ENCODE measurements at places on chromosomes 6 and 20.

DNA sequence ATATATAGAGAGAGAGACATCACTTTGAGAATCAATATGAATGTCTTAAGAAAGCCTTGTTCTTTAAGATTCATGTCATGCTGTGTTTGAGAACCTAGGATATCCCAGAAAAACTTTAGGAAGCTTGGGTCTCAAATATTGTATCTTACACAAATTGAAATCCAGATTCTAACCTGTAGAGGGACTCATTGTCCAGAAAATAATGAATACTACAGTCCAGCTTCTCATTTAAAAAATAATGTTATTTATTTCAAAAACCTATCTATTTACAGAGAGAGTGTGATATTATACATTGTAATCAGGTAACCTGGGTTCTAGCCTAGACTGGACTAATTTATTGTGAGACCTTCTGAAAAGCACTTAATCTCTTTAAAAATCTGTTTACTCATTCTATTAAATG is 4.2 kb downstream of the RFX6 start:
- H3K36me3 ChIP-seq, result no peaks in the 10 kb centered on the region
- H3K4me3 ChIP-seq, result no peak overlapping the region
- H3K4me1 ChIP-seq, result peaks cover 5% of the 10 kb centered on the region
- no peak overlapping the region for H3K27ac ChIP-seq
- no peak for DNase-seq

DNA sequence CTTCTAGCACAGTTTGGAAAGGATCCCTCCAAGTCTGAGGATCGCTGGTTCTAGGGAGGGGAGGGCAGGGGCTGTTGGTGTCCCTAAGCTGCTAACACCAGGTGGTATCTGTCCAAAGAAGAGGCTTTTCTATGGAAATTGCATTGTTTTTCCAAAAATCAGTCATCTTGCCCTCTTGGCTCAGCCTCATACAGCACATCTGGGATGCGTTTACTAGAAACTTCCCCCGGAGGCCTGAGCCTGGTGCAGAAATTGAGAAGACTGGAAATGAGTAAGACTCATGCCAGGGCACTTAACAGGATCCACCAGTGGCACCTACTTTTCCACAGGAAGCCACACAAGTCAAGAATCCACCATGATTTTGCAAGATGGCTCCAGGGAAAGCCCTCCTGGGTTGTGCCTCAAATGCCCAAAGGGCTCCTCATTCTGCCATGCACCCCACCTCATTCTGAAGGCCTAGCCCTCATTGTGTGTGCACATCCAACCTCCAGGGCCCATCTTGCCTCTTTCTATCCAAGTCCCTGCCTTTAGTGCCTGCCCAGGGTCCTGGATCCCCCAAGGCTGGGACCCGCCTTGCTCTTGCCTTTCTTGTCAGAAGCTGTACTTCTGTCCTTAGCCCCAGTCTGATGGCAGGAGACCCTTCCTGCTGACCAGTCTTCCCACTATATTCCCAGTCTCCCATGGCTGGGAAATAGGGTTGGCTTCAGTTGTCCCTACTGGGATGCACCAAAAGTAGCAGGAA is 97.6 kb downstream of the MRPL14 start:
- DNase-seq, result no peak
- H3K27me3 ChIP-seq, result peaks cover 24% of the 10 kb centered on the region
- H3K36me3 ChIP-seq, result no peaks in the 10 kb centered on the region
- no peak overlapping the region for H3K4me3 ChIP-seq

DNA sequence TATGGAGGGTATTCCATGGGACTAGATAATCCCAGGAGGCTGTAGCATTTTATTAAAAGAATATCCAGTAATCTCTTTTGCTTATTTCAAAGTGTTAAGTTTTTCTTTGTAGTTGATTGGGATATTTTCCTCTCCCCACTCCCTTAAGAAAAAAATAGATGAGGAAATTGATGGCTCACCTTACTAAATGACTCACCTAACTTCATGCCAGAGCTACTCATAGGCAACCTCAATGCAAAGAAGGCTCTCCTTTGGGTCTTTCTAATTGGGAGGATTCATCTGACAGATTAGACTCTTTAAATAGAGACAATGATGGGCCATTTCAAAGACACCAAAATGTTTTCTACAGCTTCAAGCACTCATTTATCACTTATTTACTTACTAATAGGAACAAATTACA is 528.5 kb upstream of the BTBD3 start:
- no peaks in the 10 kb centered on the region for H3K4me1 ChIP-seq
- no peaks in the 10 kb centered on the region for H3K27me3 ChIP-seq
- H3K4me3 ChIP-seq, result no peak overlapping the region
- no peak for DNase-seq
- H3K36me3 ChIP-seq, result no peaks in the 10 kb centered on the region

DNA sequence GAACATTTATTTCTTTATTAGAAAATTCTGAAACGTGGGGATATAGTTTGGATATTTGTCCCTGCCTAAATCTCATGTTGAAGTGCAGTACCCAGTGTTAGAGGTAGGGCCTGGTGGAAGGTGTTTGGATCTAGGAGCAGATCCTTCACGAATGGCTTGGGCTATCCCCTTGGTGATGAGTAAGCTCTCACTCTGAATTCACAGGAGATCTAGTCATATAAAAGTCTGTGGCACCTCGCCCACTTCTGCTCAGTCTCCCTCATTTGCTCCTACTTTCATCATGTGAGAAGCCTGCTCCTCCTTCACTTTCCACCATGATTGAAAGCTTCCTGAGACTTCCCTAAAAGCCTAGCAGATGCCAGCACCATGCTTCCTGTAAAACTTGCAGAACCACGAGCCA is 96.8 kb upstream of the GJE1 start:
- H3K27me3 ChIP-seq, result peaks cover 3% of the 10 kb centered on the region
- no peak overlapping the region for H3K4me3 ChIP-seq
- no peak for DNase-seq
- no peaks in the 10 kb centered on the region for H3K36me3 ChIP-seq

- H3K27ac ChIP-seq, result no peak overlapping the region
- peaks cover 9% of the 10 kb centered on the region for H3K36me3 ChIP-seq
- peaks cover 12% of the 10 kb centered on the region for H3K27me3 ChIP-seq
- H3K4me3 ChIP-seq, result no peak overlapping the region
- H3K4me1 ChIP-seq, result peaks cover 22% of the 10 kb centered on the region
Observed at GRCh38 chr6:2976060-2976459, 4.7 kb upstream of the SERPINB6 start.
